ENCODE measurements at places on chromosomes 7 and 10.

GRCh38 chr10:22615819-22616499, 98.4 kb downstream of the PIP4K2A start:
- no peaks in the 10 kb centered on the region for H3K36me3 ChIP-seq
- DNase-seq, result no peak
- peaks cover 53% of the 10 kb centered on the region for H3K4me1 ChIP-seq
- H3K27ac ChIP-seq, result no peak overlapping the region
- H3K27me3 ChIP-seq, result no peaks in the 10 kb centered on the region

DNA sequence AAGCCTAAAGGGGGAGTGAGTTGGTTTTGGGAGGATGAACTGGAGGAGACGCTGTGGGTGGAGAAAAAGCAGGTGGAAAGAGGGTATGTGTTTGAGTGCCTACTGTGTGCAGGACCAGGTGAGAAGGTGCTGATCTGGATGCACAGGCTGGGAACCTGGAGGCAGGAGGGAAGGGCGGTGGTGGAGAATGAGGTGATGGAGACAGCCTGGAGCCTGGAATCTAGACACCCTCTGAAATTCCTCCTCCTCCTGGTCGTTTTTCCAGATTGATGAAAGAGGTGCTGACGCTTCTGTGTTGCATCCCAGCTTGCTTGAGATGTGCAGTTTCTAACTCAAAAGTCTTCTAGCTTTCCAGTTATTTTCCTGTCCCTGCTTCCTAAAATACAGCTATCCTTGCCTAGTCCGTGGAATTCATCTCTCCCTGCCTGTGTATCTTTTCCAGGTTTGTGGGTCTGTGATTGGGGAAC, 67.5 kb downstream of the LRMDA start:
- no peaks in the 10 kb centered on the region for H3K27me3 ChIP-seq
- no peak for DNase-seq
- H3K4me3 ChIP-seq, result no peak overlapping the region
- H3K27ac ChIP-seq, result no peak overlapping the region

DNA sequence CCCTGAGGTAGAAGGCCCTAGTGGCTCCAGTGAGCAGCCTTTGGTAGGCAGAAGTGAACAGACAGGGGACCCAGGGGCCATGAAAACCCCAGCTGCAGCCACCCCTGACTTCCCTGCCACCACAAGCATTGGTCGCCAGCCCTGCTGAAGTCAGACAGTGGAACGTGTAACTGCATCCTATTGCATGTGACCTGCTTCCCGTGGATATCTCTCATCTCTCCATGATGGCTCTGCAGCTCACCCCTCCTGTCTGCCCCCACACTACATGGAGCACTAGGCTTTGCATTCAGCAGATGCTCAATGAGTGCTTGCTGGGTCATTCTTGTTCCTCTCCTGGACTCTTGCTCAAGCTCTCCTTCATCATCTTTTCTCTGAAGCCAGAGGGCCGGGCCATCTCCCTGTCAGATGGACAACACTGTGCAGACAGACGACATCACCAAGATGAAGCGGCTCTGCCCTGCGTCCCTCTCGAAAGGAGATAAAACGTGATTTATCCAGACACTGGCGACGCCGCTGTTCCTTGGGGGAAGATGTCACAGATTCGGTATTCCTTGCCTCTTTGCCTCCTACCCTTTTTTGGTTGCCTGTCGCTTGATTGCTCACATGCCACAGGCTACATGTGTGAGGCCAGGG, 117.5 kb downstream of the SH3PXD2A start:
- H3K27ac ChIP-seq, result no peak overlapping the region
- H3K27me3 ChIP-seq, result no peaks in the 10 kb centered on the region
- no peaks in the 10 kb centered on the region for H3K36me3 ChIP-seq
- H3K4me1 ChIP-seq, result peaks cover 57% of the 10 kb centered on the region
- no peak overlapping the region for H3K4me3 ChIP-seq

GRCh38 chr10:112649006-112649821, 202.2 kb downstream of the VTI1A start:
- no peaks in the 10 kb centered on the region for H3K27me3 ChIP-seq
- H3K4me3 ChIP-seq, result no peak overlapping the region
- no peaks in the 10 kb centered on the region for H3K36me3 ChIP-seq
- no peak for DNase-seq

DNA sequence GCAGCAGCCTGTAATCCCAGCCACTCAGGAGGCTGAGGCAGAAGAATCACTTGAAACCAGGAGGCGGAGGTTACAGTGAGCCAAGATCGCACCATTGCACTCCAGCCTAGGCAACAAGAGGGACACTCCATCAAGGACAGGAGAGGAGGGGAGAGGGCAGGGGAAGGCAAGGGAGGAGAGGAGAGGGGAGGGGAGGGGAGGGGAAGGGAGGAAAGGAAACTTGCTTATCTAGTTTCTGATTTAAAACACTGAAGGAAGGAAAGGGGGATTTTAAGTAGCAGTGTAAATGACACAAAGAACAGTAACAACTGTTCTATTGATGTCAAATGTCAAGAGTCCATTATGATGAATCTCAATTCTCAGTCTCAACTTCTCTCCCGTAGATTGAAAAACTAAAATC, 43.7 kb downstream of the SRPK2 start:
- H3K36me3 ChIP-seq, result no peaks in the 10 kb centered on the region
- peaks cover 8% of the 10 kb centered on the region for H3K4me1 ChIP-seq
- DNase-seq, result no peak
- H3K27ac ChIP-seq, result no peak overlapping the region
- no peaks in the 10 kb centered on the region for H3K27me3 ChIP-seq
- no peak overlapping the region for H3K4me3 ChIP-seq

DNA sequence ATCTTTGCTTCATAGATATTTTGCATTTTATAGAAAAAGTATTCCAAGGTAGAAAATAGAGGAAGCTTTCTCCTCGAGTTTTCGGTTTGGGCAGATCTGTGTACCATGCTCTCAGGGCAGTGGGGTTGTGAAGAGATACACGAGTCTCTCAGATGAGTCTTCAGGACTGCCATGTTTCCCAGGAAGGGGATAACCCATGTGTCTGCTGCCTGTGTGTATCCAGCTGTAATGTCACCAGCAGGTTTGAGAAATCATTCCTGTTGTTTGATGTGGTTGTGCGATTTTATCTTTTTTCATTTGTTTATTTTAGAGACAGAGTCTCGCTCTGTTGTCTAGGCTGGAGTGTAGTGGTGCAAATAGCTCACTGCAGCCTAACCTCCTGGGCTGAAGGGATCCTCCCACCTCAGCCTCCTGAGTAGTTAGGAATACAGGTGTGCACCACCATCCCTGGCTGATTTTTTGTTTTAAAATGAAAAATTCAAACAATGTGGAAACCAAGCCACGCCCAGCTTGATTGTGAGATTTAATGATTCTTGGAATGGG, 48.9 kb downstream of the SNX10 start:
- H3K27me3 ChIP-seq, result no peaks in the 10 kb centered on the region
- H3K4me3 ChIP-seq, result no peak overlapping the region
- H3K27ac ChIP-seq, result no peak overlapping the region
- no peak for DNase-seq

GRCh38 chr10:6621536-6621935, 41.5 kb upstream of the PRKCQ start:
- H3K4me3 ChIP-seq, result no peak overlapping the region
- H3K36me3 ChIP-seq, result no peaks in the 10 kb centered on the region
- DNase-seq, result no peak
- H3K27me3 ChIP-seq, result no peaks in the 10 kb centered on the region
- H3K4me1 ChIP-seq, result no peaks in the 10 kb centered on the region

GRCh38 chr10:127945341-127945758, 38.4 kb downstream of the PTPRE start:
- no peak for DNase-seq
- H3K36me3 ChIP-seq, result no peaks in the 10 kb centered on the region
- no peaks in the 10 kb centered on the region for H3K4me1 ChIP-seq

GRCh38 chr10:124560377-124561105, 98.9 kb downstream of the LHPP start:
- H3K4me3 ChIP-seq, result no peak overlapping the region
- H3K27ac ChIP-seq, result peak overlapping the region; percentile 89
- H3K27me3 ChIP-seq, result no peaks in the 10 kb centered on the region

- H3K27ac ChIP-seq, result peak overlapping the region; percentile 100
- peak overlapping the region; percentile 32 for H3K4me3 ChIP-seq
- H3K4me1 ChIP-seq, result peaks cover 80% of the 10 kb centered on the region
- no peaks in the 10 kb centered on the region for H3K27me3 ChIP-seq
These were observed 4.4 kb downstream of the BAG3 start for GRCh38 chr10:119655566-119656001.

- H3K27me3 ChIP-seq, result no peaks in the 10 kb centered on the region
- no peak overlapping the region for H3K4me3 ChIP-seq
- H3K36me3 ChIP-seq, result no peaks in the 10 kb centered on the region
- H3K4me1 ChIP-seq, result no peaks in the 10 kb centered on the region
These were observed 69.6 kb downstream of the NRG3 start for GRCh38 chr10:81944609-81945008.

DNA sequence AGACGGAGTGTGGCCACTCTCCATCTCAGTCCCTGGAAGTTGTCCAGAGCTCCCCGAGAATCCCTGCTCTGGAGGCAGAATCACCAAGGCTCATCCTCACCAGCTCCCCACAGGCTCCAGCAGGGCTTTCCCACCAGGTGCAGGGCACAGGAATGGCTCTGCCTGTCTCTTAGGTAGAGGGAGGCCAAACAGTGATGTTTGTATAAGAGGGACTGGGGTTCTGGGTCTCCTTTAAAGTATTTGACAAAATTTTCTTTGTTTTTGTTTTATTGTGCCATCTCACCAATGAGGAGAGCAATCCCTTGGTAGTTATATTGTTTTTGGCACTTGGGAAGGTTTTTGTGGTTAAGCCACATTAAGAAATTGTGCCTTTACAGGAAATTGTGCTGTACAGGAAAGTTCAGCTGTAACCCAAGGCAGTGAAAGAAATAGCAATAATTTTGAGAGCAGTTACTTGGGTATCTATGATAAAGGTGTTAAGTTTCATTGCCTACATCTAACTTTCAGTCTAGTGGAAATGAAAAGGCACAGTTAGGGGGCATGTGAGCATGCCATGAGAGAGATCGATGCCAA, 219.3 kb upstream of the PRSS58 start:
- H3K27me3 ChIP-seq, result no peaks in the 10 kb centered on the region
- no peak overlapping the region for H3K27ac ChIP-seq
- H3K4me1 ChIP-seq, result no peaks in the 10 kb centered on the region
- H3K4me3 ChIP-seq, result no peak overlapping the region

- peaks cover 59% of the 10 kb centered on the region for H3K4me1 ChIP-seq
- DNase-seq, result no peak
- no peaks in the 10 kb centered on the region for H3K36me3 ChIP-seq
- no peaks in the 10 kb centered on the region for H3K27me3 ChIP-seq
- no peak overlapping the region for H3K27ac ChIP-seq
- H3K4me3 ChIP-seq, result no peak overlapping the region
These were observed 76.0 kb upstream of the AGBL3 start for GRCh38 chr7:134910214-134910890.

- H3K4me1 ChIP-seq, result no peaks in the 10 kb centered on the region
- H3K27ac ChIP-seq, result no peak overlapping the region
- H3K36me3 ChIP-seq, result no peaks in the 10 kb centered on the region
- DNase-seq, result no peak
- H3K4me3 ChIP-seq, result no peak overlapping the region
These were observed 311.0 kb downstream of the GPAM start for GRCh38 chr10:111872591-111872990.

GRCh38 chr10:94129393-94130130, 135.8 kb downstream of the PLCE1 start:
- H3K27me3 ChIP-seq, result no peaks in the 10 kb centered on the region
- peaks cover 4% of the 10 kb centered on the region for H3K4me1 ChIP-seq
- H3K27ac ChIP-seq, result no peak overlapping the region
- no peak overlapping the region for H3K4me3 ChIP-seq
- H3K36me3 ChIP-seq, result no peaks in the 10 kb centered on the region
- DNase-seq, result no peak

Data from vagina (tissue), 2 donors.